Aorta (tissue), 5 donors: ENCODE measurements at places on chromosomes 5 and 9. TPM values are rescaled to one million over a fixed set of nuclear protein-coding genes. Genes with fewer than 3 reads are reported as not detected.

DNA sequence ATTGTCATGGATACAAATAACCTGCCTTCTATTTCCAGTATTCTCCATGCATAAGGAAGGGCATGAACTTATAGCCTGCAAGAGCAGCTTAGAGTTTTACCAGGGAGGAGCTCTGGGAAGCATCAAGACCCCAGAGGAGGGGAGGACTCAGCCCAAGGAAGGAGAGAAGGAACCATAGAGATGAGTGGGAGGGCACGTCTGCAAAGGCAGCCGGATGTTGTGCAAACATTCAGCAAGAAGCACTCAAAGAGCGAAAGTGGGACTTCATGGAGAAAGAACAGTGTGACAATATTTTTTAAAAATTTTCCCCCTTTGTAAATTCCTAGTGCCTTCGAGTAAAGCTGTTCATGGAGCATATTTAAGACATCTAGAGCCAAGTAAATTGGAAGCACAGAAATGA, 270.1 kb upstream of the PTGER4 start:
- H3K4me3 ChIP-seq: no peak overlapping the region
- H3K27ac ChIP-seq: no peak overlapping the region
- no peaks in the 10 kb centered on the region for H3K4me1 ChIP-seq
- no peak for DNase-seq
- no peaks in the 10 kb centered on the region for H3K27me3 ChIP-seq

GRCh38 chr9:16624744-16625117, 245.7 kb downstream of the BNC2 start:
- no peak overlapping the region for H3K27ac ChIP-seq
- H3K4me1 ChIP-seq: peaks cover 2% of the 10 kb centered on the region
- no peaks in the 10 kb centered on the region for H3K27me3 ChIP-seq
- DNase-seq: no peak

- H3K36me3 ChIP-seq: no peaks in the 10 kb centered on the region
- no peaks in the 10 kb centered on the region for H3K27me3 ChIP-seq
- DNase-seq: no peak
- H3K4me3 ChIP-seq: no peak overlapping the region
Measured at GRCh38 chr9:81096625-81097024, 592.7 kb downstream of the TLE1 start.

DNA sequence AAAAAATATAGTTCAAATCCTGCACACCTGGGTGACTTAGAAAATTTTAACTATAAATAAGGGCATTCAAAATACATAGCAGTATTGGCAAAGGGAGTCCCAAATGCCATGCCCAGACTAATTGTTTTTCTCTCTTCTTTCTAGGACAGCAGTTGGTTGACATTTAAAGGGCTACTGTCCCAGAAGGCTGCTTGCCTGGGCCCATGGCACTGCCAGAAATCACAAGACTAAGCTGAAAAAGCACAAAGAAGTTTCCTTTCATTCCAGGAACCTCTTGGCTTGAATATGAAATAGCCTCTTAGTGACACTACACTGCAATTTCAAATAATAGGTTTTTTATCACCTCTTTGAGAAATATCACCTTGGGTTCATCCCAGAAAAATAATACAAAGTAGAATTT, 388.9 kb upstream of the TRPC7 start:
- no peaks in the 10 kb centered on the region for H3K36me3 ChIP-seq
- no peak overlapping the region for H3K27ac ChIP-seq
- no peak overlapping the region for H3K4me3 ChIP-seq

SLC36A3 gene
- not detected for total RNA-seq

DNA sequence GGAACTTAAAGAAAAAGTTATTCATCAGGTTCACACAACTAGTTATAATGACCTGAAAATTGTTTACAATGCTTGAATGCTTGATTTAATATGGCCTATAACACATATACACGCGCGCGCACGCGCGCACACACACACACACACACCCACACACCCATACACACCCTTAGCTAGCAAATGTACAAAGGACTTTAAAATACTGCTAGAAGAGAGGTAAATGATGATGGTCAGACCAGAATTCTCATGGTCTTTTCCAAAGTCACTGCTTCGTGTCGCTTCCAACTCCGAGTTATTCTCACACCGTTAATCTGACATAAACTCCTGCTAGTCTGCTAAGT, 5.9 kb downstream of the LSM11 start:
- H3K4me3 ChIP-seq: no peak overlapping the region
- no peak overlapping the region for H3K27ac ChIP-seq
- DNase-seq: no peak
- no peaks in the 10 kb centered on the region for H3K4me1 ChIP-seq
- no peaks in the 10 kb centered on the region for H3K27me3 ChIP-seq

CSF1R gene
- 125 TPM for total RNA-seq

DNA sequence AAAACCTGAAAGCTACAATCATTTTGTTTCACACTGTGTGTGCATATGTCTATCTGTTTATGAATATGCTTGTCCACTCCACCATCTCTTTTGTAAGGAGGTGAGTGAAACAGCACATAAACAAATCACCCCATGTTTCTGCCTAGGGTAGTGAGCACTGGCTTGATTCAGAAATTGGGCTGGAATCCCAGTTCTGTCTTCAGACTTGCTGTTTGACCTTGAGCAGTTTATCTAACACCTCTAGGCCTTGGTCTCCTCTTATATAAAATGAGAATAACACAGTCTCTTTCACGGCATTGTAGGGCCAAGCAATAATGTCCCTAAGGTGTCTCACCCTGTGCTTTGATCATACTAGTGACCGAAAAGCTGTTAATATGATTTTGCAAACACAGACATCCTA, 61.2 kb downstream of the ZNF366 start:
- H3K4me3 ChIP-seq: no peak overlapping the region
- no peak for DNase-seq
- H3K27me3 ChIP-seq: no peaks in the 10 kb centered on the region

CDC25C gene
- total RNA-seq: not detected

- no peak overlapping the region for H3K27ac ChIP-seq
- no peak overlapping the region for H3K4me3 ChIP-seq
- no peaks in the 10 kb centered on the region for H3K36me3 ChIP-seq
- no peaks in the 10 kb centered on the region for H3K27me3 ChIP-seq
- DNase-seq: no peak
Measured at GRCh38 chr5:160076997-160077396, 42.3 kb downstream of the PWWP2A start.

DNA sequence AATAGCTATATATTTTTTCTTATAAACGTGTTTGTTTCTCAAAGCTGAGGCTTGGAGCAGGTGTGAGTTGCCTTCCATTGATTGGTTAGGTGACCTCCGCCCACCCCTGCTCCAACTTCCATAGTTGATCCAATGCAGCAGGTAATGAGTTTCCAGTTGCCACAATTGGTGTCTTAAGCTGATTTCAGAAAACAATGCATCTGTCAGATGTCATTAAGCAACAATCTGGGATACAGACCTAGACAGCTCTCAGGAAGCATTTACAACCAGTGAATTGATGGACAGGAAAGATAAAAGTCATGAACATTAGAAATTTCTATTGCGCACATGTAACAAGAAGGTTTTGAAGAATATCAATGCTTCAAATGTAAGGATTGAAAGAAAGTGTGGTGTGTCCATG, 510.5 kb downstream of the SEMA5A start:
- H3K27ac ChIP-seq: no peak overlapping the region
- DNase-seq: no peak
- no peak overlapping the region for H3K4me3 ChIP-seq
- no peaks in the 10 kb centered on the region for H3K36me3 ChIP-seq
- H3K4me1 ChIP-seq: no peaks in the 10 kb centered on the region
- H3K27me3 ChIP-seq: no peaks in the 10 kb centered on the region

DNA sequence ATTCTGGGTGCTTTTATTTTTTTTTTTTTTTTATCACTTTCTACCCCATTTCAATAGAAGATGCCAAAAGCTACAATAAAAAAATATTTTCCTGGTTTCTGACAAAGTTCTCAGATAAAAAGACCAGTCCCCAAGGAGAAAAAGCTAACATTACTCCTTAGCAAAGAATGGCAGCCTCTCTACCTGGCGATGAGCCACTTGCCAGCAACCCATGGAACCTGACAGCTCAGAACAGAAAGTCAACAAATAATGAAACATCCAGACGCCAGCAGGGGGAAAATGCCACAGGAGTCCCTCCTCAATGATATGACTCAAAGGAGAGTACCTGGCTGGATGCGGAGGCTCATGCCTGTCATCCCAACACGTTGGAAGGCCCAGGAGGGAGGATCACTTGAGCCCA, 123.2 kb downstream of the MYO10 start:
- no peak overlapping the region for H3K4me3 ChIP-seq
- no peaks in the 10 kb centered on the region for H3K4me1 ChIP-seq
- H3K27ac ChIP-seq: peak overlapping the region; percentile 4
- H3K27me3 ChIP-seq: no peaks in the 10 kb centered on the region

- peaks cover 7% of the 10 kb centered on the region for H3K36me3 ChIP-seq
- peak; percentile 33 for DNase-seq
- H3K4me3 ChIP-seq: peak overlapping the region; percentile 84
- no peak overlapping the region for H3K27ac ChIP-seq
- no peaks in the 10 kb centered on the region for H3K27me3 ChIP-seq
- H3K4me1 ChIP-seq: peaks cover 2% of the 10 kb centered on the region
Measured at GRCh38 chr9:33472881-33473615, 676 bp downstream of the NOL6 start.

PCDHA12 gene
- total RNA-seq: 0.57 TPM

FSD1L gene
- total RNA-seq: 6.9 TPM

DBN1 gene
- 66.3 TPM for total RNA-seq

SCGB3A1 gene
- total RNA-seq: not detected

GRCh38 chr9:9352877-9353481, 1259.8 kb downstream of the PTPRD start:
- H3K4me1 ChIP-seq: no peaks in the 10 kb centered on the region
- no peaks in the 10 kb centered on the region for H3K27me3 ChIP-seq
- no peaks in the 10 kb centered on the region for H3K36me3 ChIP-seq
- no peak overlapping the region for H3K4me3 ChIP-seq
- no peak overlapping the region for H3K27ac ChIP-seq
- no peak for DNase-seq

DNA sequence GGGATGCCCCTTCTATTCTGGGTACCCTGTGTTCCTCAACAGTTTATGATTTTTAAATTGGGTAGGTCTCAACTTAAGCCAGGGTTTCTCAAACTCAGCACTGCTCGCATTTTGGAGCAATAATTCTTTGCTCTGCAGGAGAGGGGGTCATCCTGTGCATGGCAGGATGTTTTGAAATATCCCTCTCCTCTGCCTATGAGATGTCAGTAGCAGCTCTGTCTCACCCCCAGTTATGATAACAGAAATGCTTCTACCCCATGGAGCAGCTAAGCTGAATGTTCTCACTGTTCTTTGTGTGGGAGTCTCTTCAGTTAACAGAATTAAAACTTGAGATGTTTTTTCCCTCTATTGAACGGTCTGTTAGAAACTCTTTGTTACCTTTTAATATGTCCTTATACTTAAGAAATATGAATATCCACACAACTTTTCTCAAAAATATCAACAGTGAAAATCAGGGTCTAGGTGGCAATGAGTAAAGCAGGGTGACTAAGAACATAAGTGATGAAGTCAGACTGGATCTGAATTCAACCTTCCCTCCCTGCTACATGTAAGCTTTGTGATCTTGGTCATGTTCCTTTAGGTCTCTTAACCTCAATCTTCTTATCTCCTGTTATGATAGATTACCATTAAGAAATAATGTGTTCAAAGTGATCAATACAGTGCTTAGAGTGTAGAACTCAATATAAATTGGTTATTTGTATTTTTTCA, 89.0 kb downstream of the CAMK4 start:
- DNase-seq: no peak
- H3K27me3 ChIP-seq: no peaks in the 10 kb centered on the region
- H3K27ac ChIP-seq: no peak overlapping the region
- H3K36me3 ChIP-seq: no peaks in the 10 kb centered on the region
- H3K4me3 ChIP-seq: no peak overlapping the region

DNA sequence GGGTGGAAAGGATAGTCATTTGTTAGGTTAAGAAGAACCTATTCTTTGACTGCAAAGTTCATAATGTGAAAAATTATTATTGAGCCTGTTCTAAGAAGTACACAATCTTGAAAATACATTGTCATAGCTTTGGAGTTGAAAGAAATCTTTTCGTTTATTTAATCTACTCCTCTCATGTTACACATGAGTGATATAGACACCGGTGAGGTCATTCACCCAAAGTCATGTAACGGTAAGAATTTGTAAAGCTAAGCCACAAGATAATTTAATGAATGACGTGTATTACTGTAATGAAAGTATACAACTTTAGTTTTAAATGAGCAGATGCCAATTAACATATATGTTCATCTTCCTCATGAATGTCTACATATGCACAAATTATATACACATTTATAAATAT, 284.1 kb upstream of the PDE4D start:
- H3K4me1 ChIP-seq: no peaks in the 10 kb centered on the region
- H3K27me3 ChIP-seq: no peaks in the 10 kb centered on the region
- no peak overlapping the region for H3K4me3 ChIP-seq
- no peak for DNase-seq

CPLANE1 gene
- total RNA-seq: 35.6 TPM

DNA sequence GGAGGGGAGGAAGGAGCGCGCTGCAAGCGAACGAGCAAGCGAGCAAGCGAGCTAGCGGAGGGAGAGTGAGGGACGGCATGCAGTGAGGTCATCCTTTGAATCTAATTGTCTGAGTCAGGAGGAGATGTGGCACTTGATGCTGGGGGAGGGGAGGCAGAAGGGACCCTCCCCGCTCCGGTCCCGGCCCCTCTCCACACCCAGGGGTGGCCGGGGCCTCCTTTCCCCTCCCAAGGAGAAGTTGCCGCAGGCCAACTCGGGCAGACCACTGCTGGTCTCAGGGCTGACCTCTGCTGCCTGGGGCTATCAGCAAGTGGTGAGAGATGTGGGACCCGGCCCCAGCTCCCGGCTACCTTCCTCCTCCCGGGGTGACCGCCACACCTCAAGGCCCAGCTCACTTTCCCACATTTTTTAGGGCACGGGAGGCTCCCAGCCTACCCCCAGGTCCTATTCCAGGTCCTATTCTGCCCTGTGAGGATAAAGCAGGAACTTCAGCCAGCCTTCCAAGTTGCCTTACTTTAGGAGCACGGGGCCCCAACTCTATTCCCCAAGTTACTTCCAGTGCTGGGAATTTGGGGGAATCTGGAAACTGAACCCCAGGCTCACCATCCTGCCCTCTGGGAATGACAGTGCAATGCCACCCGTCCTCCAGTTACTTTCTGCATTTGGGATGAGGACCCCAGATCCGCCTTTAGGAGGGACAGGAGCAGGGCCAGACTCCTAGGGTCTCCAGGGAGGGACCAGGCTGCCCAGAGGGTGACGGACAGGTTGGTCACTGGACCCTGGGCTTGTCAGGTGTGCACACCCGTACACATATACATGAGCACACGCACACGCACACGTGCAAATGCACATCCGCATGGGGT, 11.1 kb downstream of the CNTFR start:
- H3K4me3 ChIP-seq: no peak overlapping the region
- no peaks in the 10 kb centered on the region for H3K4me1 ChIP-seq
- no peak overlapping the region for H3K27ac ChIP-seq
- H3K36me3 ChIP-seq: no peaks in the 10 kb centered on the region
- no peak for DNase-seq
- H3K27me3 ChIP-seq: no peaks in the 10 kb centered on the region

DNA sequence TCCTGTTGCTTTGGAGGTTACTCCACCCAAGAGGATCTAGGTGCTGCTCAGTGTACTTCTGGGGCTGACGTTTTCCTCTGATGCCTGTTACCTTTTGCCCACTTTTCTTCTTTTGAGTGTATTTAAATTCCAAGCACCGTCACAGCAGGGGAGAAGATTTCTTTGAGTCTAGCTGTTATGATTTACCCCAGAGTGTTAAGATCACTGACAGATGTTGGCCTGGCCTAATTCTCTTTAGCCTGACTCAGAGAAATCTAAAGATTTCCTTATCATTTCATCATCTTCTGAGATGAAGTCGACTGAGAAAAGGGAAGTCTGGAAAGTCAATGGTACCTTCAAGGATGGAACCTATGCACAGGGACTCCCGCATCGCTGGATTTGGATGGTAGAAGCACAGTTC, 191.5 kb downstream of the FBXL7 start:
- H3K27ac ChIP-seq: no peak overlapping the region
- H3K4me1 ChIP-seq: no peaks in the 10 kb centered on the region
- H3K36me3 ChIP-seq: no peaks in the 10 kb centered on the region
- no peak overlapping the region for H3K4me3 ChIP-seq
- no peaks in the 10 kb centered on the region for H3K27me3 ChIP-seq
- DNase-seq: no peak
